ENCODE measurements at places on chromosomes 3 and 15.

- DNase-seq, result no peak
Observed at GRCh38 chr3:94365006-94365405, 302.1 kb downstream of the NSUN3 start.

- DNase-seq, result no peak
Observed at GRCh38 chr3:172449466-172450149, 1.4 kb upstream of the GHSR start.

- no peak for DNase-seq
Observed at GRCh38 chr3:149588909-149589308, 68.9 kb downstream of the WWTR1 start.

GRCh38 chr3:32009101-32009500 is 27.6 kb downstream of the ZNF860 start:
- DNase-seq, result no peak

DNA sequence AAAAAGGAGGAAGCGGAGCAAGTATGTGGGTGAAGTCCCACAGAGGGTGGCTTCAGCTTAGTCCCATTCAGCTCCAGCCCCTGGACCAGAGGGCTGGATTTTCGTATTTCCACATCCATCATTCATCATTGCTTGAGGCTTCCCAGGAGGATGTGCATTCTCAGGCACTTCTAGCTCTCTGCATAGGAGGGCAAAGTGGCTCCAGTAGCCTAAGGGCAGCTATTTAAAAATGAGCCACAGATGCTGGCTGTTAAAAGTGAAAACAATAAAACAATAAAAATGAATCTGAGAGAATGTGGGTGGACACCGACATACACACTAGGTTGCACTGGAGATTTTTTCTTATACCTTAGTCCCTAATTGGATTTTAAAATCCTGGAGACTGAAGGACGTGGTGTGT is 629.2 kb upstream of the ZNF385D start:
- DNase-seq, result no peak

DNA sequence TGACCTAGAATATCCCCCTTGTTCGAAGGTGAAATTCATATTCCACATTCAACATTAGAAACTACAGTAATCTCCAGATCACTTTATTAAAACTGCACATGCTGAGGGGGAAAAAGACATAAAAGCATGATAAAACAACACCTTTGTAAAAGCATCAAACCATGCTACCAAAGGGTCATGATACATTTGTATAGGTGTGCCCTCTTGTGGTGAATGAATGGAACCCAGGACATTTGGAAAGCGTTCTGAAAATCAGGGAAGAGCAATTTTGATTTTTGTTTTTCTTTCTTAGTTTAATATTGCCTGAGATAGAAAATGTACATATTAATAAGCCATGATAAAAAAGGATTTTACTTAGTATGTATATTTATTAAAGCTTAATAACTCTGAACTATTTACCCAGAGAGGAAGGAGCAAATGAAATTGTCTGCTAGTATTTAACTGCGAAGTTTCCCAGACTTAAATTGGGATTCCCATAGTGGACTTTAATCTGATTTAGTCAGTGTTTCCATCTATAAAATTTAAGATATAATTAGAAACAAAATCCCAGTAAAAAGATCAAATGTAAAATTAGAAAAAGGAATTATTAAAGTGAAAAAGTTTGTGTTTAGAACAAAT is 105.8 kb upstream of the ARL6 start:
- no peak for DNase-seq

DNA sequence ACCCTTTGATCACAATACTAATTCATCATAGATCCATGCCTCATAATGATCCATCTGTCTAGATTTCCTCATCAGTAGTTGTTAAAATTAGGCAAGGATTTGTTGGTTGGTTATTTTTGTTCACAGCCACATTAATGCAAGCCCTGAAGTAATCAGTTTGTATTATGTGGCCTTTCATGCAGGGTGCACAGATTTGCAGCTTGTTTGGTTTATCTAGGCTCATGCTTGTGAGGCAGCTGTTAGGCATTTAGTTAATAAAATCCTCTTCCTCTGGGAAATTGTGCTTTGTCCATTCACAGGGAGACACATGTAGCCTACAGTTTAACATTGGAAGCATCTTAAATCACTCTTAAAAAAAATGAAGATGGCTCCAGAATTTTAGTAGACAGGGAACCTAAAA is 162.8 kb upstream of the ZNF385D start:
- DNase-seq, result no peak

DNA sequence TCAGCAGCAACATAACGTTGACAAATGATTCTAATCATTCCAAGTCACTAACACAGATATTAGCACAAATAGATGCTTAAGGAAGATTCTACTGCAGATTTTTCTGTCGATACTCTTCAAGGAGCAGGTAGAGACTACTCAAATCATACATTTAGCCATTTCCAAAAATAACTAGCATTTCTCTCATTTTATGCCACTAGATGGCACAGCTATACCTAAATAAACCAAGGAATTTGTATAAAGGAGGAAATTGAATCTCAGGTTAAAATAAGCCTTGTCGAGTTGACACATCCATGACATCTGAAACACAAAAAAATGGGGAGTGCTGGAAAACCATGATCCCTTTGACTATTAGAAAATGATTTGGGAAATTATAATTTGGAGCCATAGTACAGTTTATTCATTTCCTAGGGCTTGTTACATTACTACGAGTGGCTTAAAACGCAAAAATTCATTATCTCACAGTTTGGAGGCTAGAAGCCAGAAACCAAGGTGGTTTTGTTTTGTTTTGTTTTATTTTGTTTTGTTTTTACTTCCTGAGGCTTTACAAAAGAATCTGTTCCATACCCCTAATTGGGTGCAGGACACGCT is 59.5 kb upstream of the STRIT1 start:
- DNase-seq, result no peak

DNA sequence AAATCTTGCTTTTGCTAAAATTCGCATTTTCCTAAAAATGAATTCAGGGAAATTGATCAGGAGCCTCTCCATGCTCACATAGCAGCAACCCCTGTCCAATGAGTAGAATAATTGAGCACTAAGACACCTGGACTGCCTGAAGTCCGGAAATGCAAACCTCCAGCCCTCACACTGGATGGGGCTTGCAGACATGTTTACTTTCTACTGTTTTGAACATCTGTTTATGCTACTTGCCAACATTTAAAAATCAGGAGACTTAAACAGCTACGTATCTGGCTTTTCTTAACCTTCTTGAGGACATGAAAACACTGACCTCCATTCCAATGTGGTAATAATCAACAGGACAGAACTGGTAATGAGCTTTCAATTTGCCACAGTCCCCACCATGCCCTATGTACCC is 184.4 kb downstream of the SHOX2 start:
- no peak for DNase-seq

GRCh38 chr3:134340982-134341365 is 33.3 kb downstream of the AMOTL2 start:
- DNase-seq, result no peak

GRCh38 chr15:99002226-99002625 is 5.4 kb downstream of the PGPEP1L start:
- no peak for DNase-seq

DNA sequence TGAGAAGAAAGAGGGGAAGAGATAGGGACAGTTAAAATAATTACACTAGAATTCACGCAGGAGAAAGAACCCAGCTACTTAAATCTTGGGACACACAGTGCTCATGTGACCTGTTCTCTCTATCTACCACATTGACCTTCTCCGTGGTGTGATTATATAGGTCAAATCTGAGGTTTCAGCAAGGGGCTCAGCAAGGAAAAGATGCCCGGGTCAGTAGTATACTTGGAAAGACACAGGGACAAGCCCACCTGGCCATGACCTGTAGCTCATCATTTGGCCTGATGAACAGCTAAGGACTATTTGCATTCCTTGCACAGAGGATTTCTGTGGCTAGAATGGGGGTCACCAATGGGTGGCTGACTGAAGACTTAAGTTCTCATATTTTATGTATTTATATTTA is 71.9 kb downstream of the SSR3 start:
- DNase-seq, result no peak

DNA sequence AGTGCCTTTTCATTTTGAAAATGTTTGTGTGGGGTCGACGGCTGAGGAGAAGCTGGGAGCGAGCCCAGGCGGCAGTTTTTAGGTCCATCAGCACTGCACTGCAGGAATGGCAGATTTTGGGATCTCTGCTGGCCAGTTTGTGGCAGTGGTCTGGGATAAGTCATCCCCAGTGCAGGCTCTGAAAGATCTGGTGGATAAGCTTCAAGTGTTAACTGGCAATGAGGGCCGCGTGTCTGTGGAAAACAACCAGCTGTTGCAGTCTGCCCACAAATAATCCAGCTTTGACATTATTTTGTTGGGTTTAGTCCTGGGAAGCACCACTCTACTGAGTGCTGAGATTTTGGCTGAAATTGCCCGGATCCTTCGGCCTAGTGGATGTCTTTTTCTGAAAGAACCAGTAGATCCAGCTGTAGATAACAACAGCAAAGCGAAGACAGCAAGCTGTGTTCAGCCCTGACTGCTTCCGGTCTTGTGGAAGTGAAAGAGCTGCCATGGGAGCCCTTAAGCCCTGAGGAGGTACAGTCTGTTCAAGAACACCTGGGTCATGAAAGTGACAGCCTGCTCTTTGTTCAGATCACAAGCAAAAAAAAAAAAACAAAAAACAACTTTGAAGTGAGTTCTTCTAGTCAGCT is 13.1 kb upstream of the ANP32A start:
- no peak for DNase-seq

GRCh38 chr3:190566043-190566933 is 52.4 kb downstream of the IL1RAP start:
- DNase-seq, result no peak

DNA sequence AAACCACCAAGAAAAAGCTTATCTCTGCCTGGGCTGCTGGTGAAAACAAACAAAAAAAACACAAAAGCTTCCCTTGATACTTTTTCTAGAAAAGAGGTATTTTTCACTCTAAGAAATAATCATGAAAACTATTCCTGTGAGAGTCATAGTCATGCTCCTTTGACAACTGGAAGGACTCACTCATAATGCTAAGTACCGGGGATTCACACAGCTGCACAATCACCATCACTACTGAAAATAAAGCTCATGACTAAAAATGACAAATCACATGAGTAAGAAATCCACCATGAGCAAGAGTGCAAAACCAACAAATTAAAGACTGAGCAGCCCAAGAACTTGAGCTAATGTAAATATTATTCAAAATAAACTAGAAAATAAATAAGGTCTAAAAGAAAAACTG is 10.6 kb upstream of the POU1F1 start:
- no peak for DNase-seq

DNA sequence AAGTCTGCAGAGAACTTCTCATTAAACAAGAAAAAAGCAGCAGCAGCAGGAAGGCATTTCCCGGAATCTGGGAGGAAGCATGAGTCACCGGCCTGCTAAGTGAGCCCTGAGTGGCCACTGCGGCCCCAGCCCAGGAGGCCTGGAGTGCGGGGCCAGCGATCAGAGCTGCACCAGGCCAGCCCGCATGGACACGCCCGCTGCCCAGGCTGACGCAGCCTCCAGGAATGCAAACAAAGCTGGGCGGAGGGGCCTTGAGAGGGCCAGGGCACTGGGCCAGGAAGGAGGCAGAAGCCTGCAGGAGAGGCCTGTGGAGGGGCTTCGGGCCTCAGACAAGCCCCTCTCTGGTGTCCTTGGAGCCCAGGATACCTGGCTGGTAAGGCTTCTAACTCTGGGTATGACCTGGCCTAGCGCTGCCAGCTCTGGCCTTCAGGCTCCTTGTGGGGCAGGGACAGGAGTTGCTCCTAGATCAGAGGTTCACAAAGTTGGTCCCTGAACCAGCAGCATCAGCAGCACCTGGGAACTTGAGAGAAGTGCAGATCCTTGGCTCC is 101.2 kb downstream of the SMAD6 start:
- DNase-seq, result no peak

DNA sequence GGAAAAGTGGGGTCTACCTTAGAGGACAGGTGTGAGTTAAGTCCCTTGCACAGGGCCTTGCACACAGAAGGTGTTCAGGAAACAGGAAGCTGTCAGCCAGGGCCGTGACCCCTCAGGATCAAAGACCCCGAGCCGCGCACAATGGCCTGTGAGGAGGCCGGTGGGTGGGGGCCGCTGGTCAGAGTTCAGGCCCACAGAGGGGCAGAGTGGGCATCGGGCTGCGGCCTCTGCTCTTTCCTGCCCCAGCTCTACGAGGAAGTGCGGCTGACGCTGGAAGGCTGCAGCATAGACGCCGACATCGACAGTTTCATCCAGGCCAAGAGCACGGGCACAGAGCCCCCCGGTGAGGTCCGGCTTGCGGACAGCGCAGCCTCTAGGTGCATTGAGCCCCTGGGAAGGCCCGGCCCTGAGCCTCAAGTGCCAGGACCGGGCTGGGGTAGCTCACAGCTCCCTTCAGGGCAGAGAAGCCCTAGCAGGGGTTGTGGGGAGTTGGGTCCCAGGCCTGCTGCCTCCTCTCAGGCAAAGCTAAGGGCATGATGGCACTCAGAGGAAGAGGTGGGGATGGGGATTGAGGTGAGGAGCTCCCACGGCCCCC is 37.2 kb downstream of the PSTPIP1 start:
- DNase-seq, result no peak

GRCh38 chr3:36210840-36211651 is 169.3 kb upstream of the STAC start:
- no peak for DNase-seq
